Stimulated activated CD8-positive, alpha-beta memory T cell treated with anti-CD3 and anti-CD28 coated beads, Interleukin-7, amount 100 ng/mL, for 4 hours (primary cell): ENCODE measurements at places on chromosomes 2 and 18.

GRCh38 chr2:112483042-112483473, 1.1 kb downstream of the TTL start:
- DNase-seq: no peak

DNA sequence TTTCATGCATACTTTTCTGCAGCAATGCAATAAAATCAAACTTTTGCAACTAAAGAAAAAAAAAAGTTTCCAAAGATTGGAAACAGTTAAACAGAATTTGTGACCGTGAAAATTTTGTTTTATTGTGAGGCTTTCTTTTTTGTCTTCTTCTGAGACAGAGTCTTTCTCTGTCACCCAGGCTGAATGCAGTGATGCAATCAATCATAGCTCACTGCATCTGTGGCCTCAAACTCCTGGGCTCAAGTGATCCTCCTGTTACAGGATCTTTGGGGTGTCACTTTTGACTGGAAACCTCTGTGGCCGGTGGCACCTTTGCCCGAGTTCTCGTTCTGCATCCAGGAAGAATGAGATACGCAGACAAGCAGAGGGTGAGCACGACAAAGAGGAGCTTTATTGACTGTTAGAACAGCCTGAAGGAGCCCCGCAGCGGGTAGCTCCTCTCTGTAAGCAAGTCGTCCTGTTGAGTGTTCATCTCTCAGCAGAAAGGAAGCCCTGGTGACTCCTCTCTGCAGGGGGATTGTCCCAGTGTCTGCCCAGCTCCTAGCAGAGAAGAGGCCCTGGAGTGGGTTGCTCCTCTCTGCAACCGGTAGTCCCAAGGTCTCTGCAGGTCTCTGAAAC, 16.9 kb upstream of the ILKAP start:
- DNase-seq: no peak

DNA sequence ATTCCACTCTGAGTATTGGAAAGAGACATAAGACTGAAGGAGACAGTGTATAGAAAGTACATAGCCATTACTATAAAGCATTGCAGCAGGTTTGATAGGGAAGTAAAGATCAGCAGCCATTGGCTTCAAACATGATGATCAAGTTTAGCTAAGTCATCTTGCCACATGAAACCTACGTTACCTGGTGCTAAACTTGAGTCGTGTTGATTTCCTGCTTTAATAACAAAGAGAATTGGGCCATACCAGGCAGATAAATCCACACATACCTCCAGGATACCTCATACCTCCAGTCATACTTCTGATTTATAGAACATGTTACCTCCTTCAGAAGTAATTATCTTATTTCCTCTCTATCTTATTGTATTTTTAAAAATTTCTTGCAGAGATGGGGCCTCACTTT, 10.3 kb upstream of the KYNU start:
- DNase-seq: no peak

- no peak for DNase-seq
These were observed 84.3 kb downstream of the MGAT5 start for GRCh38 chr2:134338208-134338607.

GRCh38 chr2:112686348-112687217, 34.2 kb upstream of the NT5DC4 start:
- no peak for DNase-seq

- DNase-seq: no peak
These were observed 430 bp downstream of the BIN1 start for GRCh38 chr2:127106457-127106990.

- DNase-seq: no peak
These were observed 1.4 kb downstream of the GPR35 start for GRCh38 chr2:240626531-240627300.

GRCh38 chr2:200962811-200963123, 693 bp downstream of the ORC2 start:
- DNase-seq: no peak

- DNase-seq: no peak
These were observed 137.6 kb upstream of the FN1 start for GRCh38 chr2:215573496-215573895.

DNA sequence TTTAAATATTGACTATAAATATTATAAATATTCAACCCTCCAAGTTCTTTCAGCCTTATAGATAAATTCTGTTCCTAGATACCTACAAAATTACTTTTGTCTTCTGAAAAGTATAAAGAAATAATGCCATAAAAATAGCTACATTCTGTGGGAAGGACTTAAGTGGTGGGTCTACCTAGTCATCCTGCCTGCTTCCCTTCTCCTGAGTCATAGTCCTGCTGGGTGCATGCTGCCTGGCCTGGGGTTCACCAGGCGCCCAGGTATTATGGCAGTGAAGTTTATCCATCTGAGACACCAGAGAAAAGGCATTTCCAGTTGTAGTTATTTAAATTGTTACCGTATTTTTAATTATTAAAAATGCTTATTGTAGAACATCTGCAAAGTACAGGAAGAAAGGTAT, 167.5 kb downstream of the SLC39A10 start:
- no peak for DNase-seq

DNA sequence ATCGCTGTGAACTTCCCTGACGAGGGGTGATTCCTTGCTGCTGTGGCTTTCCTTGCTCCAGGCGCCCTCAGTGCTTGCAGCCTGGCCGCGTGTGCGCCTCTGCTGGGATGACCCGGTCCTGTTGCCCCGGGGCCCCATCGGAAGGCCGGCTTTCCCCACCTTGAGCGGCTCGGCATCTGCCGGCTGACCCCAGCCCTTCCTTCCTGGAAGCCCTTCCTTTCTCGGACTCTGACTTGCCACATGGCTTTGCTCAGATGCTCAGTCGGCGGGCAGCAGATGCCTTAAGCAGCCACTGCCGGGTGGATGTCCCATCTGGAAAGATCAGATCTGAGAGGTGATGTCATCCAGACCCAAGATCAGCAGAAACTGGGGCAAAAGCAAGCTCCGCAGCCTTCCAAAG, 100.5 kb upstream of the ODC1 start:
- no peak for DNase-seq

- DNase-seq: no peak
These were observed 12.1 kb downstream of the PSD4 start for GRCh38 chr2:113185664-113186432.

GRCh38 chr2:231720987-231721966, 13.0 kb downstream of the PTMA start:
- no peak for DNase-seq

DNA sequence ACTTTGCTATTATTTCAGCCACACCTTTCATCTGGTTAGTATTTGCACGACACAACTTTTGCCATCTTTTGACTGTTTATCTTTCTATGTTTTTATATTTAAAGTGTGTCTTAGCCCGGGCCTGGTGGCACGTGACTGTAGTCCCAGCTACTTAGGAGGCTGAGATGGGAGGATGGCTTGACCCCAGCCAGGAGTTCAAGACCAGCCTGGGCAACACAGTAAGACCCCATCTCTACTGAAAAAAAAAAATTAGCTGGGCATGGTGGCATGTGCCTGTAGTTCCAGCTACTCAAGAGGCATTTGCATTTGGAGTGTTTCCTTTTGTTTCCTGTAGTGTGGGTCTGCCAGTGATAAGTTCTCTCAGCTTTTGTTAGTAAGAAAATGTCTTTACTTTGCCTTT, 88.7 kb upstream of the GLI2 start:
- no peak for DNase-seq

DNA sequence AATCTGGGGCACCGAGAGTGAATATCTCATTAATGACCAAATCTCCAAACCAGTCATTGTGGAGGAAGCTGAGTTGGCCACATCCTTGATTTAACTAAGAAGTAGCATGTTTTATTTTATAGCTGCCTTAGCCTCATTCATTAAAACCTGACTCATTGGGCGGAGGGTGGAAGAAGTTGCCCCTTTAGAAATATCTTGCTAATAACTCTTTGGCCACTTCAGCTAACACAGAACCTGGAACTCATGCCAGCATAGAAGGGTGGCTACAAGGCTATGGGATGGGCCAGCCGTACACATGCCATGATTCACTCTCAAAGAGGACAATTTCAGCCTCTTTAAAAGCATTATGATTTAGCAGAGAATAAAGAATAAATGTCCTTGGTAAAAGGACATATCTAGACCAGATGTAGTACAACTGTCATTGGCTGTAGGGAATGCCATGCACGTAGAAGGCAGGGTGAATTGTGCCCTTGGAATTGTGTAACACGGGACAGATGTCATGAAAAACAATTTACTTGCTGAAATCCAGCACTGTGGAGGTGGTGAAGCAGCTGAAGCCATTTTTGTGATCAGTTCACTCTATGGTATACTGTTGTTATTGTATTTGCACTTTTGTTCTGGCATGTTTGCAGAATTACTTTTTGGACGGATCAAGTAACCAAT, 330.0 kb downstream of the PLCL1 start:
- no peak for DNase-seq

- no peak for DNase-seq
These were observed 416.5 kb upstream of the ZEB2 start for GRCh38 chr2:144936442-144936841.

DNA sequence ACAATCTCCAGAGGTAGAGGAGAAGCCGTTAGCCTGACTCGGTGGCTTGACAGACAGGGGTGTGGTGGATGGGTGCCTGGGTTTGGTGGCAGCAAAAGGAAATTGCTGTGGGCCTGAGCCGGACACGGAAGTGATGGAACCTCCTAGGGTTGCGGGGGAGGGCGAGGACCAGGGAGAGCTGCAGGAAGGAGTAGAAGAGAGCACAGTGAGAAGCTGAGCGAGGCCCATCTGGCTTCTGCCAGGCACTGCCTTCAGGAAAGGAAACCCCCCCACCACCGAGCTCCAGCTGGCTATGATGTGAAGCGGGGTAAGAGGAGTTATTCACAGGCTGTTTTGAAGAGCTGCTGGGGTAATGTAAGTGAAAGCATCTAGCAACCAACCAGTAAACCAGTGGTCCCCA, 134.6 kb downstream of the TSN start:
- no peak for DNase-seq

- peak; percentile 33 for DNase-seq
These were observed 46.6 kb upstream of the ZBTB7C start for GRCh38 chr18:48455555-48456478.

DNA sequence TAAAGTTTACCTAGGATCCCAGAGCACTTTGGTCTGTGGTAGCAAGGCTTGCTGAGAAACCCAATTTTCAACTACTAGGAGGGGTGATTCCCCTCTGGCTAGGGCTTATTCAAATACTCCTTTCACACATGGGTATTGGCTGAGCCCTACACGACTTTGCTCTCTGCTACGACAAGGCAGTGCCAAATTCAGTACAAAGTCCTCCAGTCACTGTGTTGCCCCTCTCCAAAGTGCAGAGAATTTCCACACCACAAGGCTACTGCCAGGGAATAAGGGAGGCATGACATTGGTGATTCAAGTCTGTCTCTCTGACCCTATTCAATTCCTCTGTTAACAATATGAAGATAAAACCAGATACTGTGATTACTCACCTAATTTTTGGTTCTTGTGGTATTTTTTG, 38.9 kb downstream of the SYT4 start:
- no peak for DNase-seq

DNA sequence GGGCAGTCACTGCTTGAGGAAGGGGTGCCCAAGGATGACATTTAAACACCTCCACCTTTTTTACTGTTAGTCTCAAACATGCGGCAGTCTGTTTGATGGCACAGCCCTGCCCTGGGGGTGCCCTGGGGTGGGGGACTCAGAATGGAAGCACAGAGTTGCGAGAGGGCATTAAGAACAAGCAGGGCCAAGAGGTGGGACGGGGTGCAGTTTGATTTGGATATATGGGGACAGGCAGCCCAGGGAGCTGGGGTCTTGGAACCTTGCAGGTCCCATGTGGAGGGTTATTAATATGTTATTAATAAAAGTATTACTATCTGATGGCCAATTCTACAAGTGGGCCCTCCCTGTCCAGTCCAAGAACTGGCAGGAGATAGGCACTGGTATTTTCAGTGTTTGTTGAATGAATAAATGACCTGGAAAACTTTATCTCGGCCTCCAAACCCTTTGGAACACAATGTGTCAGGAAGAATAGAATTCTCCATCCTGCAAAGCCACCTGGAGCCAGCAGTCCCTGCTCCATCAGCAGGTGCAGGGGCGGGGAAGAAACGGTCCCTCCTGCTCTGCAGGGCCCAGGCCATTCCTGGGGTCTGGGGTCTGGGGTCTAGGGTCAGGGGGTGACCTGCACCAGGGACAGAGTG, 25.2 kb downstream of the SDC1 start:
- no peak for DNase-seq

- DNase-seq: no peak
These were observed 179.3 kb downstream of the ZNF516 start for GRCh38 chr18:76315722-76316230.

DNA sequence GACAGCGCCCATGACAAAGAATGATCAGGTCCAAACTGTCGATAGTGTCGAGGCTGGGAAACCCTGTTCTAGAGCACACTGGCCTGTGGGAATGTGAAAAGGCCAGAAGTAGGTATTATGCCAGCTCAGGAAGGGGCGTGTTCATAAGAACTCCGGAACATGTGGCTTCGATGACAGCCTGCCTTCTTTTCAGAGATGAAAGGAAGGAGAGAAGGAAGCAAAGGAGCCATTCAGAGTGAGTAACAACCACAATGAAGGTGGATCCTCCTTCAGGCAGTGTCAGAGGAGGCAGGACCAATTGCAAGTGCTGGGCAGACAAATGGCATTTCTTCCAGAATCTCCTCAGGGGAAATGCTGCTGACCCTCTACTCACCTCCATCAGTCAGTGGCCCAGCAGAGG, 58.5 kb downstream of the NCKAP5 start:
- DNase-seq: no peak

- DNase-seq: peak; percentile 52
These were observed 655 bp downstream of the NPPC start for GRCh38 chr2:231925303-231926179.

- no peak for DNase-seq
These were observed 110.6 kb downstream of the MSTN start for GRCh38 chr2:189951791-189952535.

GRCh38 chr2:233007739-233008138, 5.3 kb downstream of the NGEF start:
- no peak for DNase-seq

DNA sequence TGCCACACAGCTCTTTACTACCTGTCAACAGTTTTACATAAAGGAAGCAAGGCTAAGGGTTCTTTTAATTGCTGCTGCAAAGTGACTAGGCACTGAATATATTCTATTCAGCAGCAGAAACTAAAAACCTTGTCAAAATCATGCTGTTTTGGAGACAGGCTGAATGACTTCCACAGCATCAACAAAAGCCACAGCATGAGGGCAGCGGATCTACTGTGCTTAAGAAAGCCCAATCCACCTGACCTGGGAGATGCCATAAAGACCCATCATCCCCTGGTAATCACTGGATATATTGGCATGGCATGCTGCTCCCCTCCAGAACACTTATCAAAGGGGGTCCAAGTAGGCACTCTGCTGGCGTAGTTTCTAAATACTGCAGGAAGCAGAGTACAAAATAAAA, 715.1 kb upstream of the SLC8A1 start:
- DNase-seq: no peak

GRCh38 chr2:216485237-216485636, 13.4 kb upstream of the RPL37A start:
- no peak for DNase-seq

DNA sequence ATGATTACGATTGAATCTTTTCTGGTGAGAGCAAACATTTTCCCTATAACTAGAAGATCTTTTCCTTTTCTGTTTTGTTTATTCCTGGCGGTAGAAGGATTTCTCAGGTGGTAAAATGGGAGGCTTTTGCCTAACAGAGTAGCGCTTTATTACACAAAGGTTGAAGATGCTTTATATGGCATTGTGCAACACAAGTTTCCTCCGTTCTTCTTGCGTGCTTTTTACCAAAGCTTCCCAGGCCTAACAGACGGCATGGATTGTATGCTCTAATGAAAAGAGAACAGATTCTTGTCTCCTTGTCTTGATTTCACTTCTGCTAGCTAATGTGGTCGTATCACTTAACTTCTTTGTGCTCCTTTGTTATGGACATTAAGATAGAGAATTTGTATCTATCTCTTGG, 43.8 kb downstream of the MYO1B start:
- no peak for DNase-seq
